Hepatocyte (in vitro differentiated cells): ENCODE measurements at places on chromosomes 6 and 20.

GRCh38 chr6:153425536-153425935 lies 294.5 kb upstream of the RGS17 start:
- no peak for DNase-seq

DNA sequence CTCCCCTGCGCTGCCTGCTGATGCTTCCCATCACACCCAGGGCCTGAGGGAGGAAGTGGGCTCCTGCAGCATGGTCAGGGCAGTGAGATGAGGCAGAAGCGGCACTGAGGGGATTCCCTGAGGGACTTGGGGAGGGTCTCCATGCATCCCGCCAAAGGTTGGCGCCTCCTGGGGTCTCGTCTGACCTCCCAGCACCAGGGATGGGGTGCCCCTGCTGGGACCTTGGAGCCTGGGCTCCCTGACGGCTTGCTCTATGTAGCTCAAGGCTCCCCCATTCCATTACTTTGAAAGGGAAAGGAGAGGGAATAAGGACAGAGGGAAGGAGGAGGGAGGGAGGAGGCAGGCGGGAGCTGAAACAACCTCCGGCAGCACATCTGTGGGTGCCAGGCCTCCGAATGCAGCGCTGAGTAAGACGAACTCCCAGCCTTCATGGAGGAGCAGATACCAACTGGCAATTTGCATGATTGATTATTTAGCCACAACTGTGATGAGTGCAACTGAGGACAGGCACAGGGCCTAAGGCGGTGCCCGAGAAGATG lies 259.3 kb downstream of the ERMARD start:
- no peak for DNase-seq

DNA sequence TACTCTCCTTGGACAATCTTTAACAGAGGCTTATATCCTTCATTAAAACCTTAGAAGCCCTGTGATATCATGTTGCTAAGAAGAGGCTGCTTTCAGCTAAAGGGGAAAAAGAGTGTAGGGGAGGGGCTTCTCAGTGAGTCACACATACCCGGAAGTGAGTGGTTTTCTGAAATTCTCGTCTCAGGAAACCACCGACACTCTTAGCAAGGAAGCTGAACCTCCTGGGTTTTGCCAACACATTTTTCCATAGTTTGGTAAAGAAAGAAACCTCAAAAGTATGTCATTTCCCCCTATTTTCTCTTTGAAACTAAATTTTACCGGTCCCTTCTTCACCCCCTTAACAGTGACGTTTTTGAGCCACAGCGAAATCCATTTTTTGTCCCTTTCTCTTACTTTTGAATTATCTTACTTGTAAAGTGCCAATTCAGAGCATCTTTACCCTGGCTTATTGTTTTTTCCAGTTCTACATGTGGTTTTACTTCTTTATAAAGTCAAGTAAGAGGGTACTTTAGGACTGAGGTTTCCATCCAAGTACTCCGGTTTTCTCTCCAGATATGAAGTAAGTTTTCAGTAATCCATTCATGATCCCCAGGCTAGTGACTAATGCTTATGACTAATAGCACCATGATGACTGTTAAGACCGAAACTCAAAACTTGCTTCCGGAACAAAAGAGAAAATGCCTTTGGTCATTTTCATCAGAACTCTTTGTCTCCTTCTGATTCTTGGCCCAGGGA lies 219.3 kb downstream of the ARHGAP18 start:
- peak; percentile 77 for DNase-seq

DNA sequence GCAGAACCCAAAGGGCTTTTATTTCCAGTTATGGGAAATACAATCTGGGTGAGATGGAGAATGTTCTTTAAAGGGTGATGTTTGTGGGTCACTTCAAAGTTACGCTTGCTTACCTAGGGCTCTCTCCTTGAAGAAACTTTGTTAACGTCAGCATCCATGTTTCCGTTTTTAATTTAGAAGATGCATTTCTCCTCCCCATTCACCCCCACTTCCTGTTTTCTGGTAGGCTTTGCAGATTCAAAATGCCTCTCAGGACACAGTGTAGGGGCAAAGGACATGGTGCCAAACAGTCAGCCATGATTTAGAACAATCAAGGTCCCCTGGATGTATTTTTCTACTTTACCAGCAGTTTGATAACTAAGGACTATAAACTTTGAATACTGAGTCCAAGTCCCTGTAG lies 49.5 kb downstream of the RPS12 start:
- DNase-seq, result no peak

DNA sequence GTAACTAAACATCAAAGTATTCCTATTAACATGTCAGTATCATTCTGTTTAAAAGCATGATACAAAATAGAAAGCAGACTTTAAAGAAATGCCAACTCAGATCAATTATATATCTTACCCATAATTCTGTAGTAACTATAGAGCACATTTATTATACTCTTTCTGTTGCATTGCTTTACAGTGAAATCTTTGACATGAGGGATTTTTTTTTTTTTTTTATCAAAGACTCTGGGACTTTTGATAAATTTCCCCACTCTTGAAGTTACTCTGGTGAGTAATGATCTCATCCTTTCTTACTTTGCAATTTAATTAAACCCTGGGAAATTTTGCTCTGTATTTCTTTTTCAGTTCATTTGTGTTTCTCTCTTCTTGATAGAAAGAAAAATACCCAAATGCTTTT lies 17.4 kb downstream of the ADGRF4 start:
- DNase-seq, result no peak

- DNase-seq, result peak; percentile 84
Measured at GRCh38 chr20:19205981-19206396, 6.5 kb upstream of the SLC24A3 start.

DNA sequence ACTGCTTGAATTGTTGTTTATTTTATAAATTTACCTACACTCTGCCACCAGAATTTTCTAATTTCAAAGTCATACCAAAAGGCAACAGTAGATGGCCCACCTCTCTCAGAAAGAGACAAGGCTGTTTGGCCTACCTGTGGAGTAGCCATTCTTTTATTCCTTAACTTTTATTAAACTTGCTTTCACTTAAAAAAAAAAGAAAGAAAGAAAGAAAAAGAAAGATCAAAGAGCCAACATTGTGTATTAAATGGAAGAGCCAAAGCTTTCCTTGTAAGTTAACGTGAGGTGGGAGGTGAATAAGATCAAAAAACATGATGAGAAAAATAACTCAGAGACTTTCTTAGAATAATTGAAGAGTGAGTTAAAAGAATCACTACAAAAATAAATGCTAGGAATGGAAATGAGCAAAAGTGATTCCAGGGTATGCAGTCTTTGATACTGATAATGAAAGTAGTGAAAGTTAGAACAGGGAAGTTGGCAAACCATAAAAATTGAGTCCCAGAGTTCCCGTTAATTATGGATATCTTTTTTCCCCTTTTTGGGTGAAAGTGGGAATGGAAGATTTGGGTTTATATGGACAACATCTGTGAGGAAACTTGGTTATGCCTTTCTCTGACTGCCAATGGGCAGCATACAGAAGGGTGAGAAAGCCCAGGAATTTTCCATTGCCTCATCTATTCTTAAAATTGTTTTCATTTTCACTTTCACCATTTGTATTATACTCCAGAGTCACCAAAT lies 35.9 kb upstream of the MYB start:
- DNase-seq, result peak; percentile 15

DNA sequence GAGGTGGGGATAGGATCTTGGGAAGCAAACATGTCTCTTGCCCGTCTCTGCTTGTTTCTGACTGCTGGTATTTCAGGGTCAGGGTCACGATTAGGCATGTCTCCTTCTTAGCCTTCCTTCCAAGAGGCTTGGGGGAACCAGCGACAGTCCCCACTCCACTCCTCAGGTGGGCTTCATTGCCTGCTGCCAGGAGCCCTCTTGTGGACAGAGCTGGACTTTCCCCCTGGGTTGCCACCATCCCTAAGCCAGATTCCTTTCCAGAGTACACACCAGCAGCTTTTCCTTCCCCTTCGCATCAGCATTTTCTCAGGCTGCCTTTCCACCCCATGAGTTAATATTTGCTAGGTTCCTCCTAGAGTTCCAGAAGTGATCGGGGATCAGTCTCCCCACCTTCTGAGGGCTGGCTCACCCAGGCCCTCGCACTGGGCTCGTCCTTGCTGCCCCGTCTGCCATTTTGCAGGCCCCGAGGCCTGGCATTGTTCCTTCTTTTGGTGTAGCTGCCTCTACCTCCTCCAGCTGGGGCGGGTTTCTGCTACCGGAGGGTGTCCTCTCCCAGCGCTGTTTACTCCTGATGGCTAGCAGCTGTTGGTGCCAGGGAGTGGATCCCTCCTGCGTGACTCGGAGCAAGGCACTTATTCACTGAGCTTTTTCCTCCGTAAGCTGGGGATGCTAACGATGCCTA lies 8.8 kb upstream of the C20orf144 start:
- peak; percentile 89 for DNase-seq

- DNase-seq, result no peak
Measured at GRCh38 chr20:58990651-58991445, 9.8 kb downstream of the NELFCD start.

DNA sequence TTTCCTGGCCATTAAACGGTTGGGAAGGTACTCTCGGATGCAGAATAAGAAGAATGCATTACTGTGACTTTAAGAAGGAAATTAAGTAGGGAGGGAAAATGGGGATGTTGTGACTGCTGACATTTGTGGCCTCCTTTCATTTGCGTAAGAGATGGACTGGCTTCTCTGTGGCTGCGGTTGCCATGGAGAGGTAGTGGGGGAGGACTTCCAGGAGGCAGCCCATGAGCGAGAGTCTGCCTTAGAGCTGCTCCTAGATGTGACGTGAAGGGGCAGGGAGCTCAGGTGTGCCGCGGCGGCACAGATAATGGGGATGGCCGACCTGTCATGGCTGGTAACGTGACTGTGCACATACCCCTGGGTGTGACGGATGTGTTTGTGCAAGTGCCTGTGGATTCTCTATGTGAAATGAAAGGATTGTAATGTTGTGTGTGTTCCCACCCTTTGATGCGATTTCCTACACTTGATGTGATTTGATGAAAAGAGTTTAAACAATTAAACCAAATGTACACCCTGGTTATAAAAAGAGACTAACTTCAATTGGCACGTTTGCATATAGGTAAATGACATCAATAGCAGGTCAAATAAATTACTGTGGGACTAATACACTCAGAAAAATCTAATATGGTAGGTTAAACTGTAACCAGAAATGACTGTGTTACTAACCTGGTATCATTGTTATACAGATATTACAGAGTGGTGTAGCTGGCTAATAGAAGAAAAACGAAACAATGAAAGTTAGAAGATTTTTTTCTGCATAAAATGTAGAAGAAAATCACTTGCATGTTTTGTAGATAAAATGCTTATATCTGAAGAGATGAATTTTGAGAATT lies 48.9 kb downstream of the HIVEP1 start:
- DNase-seq, result peak; percentile 37

DNA sequence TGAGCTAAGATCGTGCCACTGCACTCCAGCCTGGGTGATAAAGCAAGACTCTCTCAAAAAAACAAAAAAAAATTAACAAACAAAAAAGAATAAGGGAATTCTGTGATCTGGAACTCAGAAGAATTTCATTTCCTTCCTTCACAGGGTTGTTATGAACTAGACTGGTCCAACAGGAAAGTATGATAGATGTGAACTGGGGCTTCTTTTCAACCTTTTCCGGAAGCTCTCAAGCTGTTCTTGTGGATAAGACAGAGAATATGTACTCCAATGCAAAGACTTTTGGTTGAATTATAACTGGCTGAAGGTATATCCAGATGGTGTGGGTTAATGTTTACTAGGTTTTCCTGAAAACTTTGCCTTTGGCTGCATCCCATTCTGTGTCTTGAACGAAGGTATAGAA lies 5.3 kb downstream of the RNF8 start:
- DNase-seq, result no peak

GRCh38 chr6:64998204-64998603 lies 708.8 kb downstream of the EYS start:
- DNase-seq, result no peak

DNA sequence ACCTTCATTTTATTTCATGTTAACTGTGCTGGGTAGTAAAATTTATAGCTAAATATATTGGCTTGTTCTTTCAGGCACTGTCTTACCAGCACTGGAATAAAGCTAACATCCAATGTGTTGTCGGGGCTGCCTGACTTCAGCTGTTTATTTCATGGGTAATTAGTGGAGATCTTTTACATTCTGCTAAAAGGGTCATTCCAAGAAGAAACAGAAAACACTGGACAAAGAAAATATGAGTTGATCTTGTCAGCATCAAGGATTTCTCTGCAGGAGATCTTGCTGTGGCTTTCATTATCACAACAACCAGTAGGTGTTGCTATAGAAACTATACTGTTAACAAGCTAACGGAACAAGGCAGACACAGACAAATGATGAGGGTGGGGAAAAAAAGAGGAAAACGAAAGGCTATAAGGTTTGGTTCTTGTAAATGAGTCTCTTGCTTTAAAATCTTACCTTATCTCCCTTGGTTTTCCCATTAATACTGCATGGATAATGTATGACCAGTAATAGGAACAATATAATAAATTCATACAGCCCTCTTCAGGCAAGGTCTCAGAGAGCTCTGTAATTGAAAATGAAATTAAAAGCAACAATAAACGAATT lies 206.8 kb downstream of the SIM1 start:
- DNase-seq, result no peak

GRCh38 chr20:18634501-18634900 lies 46.6 kb downstream of the DTD1 start:
- DNase-seq, result no peak

DNA sequence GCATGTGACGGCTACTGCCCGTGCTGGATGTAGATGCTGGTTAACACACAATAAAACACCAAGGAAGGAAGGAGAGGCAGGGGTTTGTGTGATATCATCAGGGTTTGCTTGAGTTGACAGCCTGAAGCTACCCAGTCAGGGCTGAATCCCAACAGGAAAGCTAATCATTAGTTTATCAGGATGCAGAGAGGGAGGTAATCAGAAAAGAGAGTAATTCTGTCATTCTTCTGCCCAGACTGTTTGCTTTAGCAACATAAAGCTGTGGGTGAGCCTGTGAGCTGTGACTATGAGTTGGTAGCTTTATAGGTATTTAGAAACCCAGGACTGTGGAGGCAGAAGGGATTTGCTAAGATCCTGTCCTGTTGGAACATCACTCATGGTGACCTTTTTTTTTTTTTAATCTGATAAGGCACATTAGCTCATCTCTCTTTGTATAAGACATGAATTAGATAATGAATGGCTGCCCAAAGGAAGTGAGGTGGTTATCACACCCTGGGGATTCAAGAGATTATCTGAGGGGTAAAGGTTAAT lies 79.3 kb downstream of the CAP2 start:
- peak; percentile 41 for DNase-seq

DNA sequence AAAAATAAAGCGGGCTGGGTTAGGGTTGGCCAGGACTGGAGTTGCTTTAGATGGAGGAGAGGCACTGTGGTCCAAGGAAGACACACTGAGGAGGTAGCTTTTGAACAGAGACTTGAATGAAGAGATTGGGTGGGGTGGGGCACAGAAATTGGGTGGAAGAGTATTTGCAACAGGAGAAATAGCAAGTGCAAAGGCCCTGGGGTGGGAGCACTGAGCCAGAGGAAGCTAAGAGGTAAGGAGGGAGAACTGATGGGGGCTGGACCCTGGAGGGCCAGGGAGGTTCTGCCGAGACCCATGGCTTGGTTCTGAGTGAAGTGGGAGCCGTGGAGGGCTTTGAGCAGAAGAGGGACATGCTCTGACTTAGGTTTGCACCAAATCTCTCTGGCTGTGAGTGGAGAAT lies 45.4 kb downstream of the KCNB1 start:
- DNase-seq, result no peak

GRCh38 chr6:125596020-125596419 lies 153.4 kb upstream of the HEY2 start:
- DNase-seq, result no peak
